Activated CD4-positive, alpha-beta T cell treated with anti-CD3 and anti-CD28 coated beads, Interleukin-2, Interleukin-6, amounts not matched to agents 100 ng/mL and 50 ng/mL, durations not matched to agents 16 hours and 8 hours (primary cell): ENCODE measurements at places on chromosomes 1 and 21.

GRCh38 chr1:93827633-93828366 is 51.2 kb downstream of the DNTTIP2 start:
- no peak for DNase-seq

DNA sequence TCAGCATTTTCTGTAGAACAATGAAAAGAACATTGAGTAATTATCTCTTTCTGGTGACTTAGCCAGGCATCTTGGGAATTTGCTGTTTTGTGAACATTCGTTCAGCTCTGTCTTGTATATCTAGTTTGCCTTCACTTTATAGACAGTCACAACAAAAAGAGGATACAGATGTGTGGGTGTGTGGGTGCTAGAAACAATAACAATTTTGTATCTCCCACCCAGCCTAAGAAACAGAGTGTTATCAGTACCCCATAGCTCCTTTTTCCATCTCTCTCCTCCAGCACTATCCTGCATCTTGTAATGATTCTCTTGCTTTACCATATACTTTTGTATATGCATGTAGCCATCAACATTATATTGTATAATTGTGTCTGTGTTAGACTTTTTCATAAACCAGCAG is 33.0 kb downstream of the AK4 start:
- no peak for DNase-seq

DNA sequence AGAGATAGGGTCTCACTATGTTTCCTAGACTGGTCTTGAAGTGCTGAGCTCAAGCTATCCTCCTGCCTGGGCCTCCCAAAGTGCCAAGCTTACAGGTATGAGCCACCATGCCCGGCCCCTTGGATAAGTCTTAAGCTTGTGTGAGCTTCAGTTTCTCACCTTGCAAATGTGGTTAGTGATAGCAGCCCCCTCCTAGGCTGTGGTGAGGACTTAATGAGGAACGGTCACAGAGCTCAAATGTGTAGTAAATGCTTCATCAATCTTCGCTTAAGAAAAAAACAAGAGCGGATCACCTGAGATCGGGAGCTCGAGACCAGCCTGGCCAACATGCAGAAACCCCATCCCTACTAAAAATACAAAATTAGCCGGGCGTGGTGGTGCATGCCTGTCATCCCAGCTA is 3.0 kb downstream of the CNR2 start:
- no peak for DNase-seq

DNA sequence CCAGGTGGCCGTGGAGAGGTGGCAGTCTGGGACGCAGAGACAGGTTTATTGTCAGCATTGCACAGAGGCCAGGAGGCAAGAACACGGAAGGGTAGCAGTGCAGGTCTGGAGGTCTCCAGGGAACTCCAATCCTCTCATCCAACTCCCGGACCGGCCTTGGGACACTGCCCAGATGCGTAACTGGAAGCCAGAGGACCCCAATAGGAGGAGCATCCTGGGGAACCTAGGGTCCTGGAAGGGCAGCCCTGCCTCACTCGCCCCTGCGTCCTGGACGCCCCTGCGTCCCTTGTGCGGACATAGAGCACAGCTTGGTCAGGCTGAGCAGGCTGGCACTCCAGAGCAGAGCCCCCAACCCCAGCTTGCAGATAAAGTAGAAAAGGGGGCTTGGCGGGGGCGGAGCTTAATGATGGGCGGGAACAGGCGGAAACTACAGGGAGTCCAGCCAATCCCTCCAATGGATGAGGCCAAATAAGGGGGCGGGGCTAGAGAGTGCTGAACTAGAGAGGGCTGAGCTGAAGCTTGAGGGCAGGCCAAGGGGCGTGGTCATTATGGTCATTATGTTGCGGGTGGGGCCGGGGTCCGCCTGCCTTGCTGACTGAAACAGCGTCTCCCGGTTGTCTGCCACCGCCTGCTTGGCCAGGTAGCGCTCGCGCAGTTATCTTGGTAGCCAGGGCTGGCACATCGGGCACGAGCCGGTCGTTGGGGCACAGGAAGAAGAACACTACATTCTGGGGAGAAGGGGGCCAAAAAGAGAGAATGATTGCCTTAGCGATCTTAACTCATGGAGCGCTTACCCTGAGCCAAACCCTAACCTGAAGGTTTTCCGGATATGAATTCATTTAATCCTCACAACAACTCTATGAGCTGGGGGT is 3.7 kb upstream of the ARHGEF19 start:
- DNase-seq = peak; percentile 72

- DNase-seq = no peak
Measured at GRCh38 chr1:96309783-96310182, 411.8 kb upstream of the PTBP2 start.

GRCh38 chr21:46304955-46305354 is 18.7 kb downstream of the C21orf58 start:
- DNase-seq = no peak

DNA sequence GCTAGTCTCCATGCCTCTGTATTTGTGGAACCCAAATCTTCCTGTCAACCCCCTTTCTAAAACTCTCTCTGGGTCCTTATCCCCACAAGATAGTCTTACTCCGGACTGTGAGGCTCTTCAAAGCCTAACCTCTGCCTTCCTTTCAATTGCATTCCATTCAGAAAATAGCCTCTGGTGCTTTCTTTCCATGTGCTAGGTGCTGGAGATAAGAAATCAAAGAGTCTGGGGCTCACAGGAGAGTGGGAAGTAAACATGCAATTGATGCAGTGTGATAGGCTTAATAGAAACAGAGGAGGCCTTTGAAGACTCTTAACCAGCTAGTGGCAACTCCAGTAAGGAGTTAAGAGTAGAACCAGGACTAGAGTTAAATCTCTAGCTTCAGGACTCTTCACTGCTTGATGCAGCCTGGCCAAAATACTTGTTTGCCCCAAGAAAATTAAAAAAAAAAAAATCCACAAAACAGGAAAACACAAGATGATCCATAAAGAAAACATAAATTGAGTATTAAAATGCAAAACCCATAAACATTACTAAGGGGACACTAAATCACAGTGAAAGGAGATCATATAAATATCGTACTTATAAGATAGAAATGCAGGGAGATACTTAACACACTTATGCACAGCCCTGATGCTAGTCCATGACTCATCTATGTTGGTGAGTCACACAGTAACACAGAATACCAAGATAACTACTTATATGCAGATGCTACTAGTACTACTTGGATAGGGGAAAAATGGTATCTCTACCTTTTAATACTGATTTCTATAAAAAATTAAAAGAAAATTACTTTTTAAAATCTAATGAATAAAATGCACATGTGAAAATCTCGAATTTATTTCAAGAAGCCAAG is 341.5 kb downstream of the KCNH1 start:
- DNase-seq = peak; percentile 1

DNA sequence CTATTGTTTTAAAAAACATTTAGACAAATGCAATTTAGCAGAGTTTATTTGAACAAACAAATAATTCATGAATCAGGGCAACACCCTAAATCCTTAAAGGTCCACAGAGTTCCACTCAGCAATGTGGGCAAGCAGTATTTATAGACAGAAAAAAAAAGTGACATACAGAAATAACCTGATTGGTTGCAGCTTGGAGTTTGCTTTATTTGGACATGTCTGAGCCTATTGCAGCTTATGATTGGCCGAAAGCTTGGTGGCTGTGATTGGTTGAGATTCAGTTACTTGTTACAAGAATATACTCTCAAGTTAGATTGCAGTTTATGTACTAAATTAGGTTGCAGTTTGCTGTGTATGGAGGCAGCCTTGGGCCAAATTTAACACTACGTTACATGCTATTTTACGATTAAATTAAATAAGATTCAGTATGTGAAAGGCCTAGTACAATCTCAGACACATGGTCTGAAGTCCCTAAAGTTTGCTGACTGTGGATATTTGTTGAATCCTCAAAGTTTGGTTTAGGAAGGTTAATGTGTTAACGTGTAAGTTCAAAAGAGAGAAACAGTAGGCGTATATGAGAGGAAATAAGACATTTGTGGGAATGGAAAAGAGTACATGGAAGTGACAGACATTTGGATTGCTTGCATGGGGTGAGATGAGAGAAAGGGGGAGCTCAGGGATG is 6.9 kb upstream of the CAMSAP2 start:
- DNase-seq = no peak

GRCh38 chr21:43467785-43468184 is 40.9 kb upstream of the SIK1 start:
- peak; percentile 0 for DNase-seq

GRCh38 chr1:186191511-186191910 is 183.5 kb downstream of the TPR start:
- DNase-seq = no peak

- DNase-seq = no peak
Measured at GRCh38 chr1:38083541-38083940, 36.9 kb upstream of the POU3F1 start.

DNA sequence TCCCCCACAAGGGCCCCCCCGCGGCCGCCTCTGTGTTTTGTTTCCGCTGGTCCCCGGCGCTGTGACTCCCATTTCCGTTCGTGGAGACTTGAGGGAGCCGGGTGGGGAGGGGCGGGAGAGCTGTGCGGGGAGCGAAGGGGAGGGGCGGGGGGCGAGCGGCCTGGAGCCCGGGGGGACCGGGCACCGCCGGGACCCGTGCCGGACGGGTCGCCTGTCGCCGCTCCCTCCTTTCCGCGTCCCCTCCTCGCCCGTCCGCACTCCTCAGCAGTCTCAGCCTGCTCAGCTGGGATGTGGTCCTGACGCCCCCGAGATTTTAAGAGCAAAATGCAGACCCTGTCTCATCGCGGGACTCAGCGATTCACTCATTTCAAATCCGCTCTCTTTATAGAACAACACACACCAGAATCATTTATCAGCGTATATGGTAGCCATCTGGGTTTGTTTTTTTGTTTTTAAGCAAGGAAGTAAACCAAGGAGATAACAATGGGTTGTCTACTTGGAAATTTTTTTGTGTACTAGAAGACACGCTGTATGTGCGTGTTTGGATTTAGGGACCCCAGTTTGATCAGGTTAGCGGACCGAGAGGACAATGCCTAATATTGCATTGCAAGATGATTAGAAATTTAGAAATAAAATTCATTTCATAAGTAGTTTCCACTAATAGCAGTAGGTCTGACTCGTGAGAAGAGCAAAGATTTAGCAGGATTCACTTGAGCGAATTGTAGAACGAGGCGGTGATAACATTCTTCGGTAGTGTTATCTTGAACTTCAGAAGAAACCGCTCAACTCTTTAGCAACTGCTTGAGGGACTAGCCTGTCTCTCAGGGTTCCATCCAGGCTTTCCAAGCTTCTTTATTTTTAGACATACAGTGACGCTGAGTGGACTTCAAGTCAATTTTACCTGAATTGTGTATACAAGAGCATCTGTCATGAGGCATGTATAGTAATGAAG is 1.1 kb downstream of the GABPA start:
- peak; percentile 83 for DNase-seq

- no peak for DNase-seq
Measured at GRCh38 chr1:32813941-32814739, 3.0 kb downstream of the YARS1 start.

GRCh38 chr1:233394860-233395717 is 67.6 kb downstream of the MAP3K21 start:
- DNase-seq = peak; percentile 72

DNA sequence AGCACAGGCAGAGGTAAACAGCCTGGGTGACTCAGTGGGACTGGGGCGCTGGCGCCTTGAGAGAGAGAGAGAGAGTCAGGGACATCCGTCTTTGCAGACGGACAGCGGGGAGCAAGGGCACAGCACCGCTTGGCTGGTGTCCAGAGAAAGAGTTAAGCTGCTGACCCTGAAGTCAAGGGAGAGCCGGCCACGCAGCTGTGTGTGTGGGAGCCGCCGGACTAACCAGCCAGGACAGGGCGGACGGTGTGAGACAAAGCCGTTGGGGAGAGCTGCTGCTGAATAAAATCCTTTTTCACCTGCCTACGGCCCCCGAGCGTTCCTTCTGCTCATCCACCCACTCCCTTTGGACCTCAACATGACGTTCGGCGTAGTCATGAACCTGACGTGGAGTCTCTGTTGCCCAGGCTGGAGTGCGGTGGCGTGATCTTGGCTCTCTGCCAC is 14.5 kb downstream of the CFAP74 start:
- no peak for DNase-seq
